ENCODE measurements at places on chromosomes 16 and 17. TPM values are rescaled to one million over a fixed set of nuclear protein-coding genes. Genes with fewer than 3 reads are reported as not detected.

GRCh38 chr16:67395458-67396158 is 2.3 kb upstream of the TPPP3 start:
- peak; percentile 61 for DNase-seq
- peak overlapping the region; percentile 15 for H3K4me3 ChIP-seq
- no peaks in the 10 kb centered on the region for H3K36me3 ChIP-seq
- peaks cover 26% of the 10 kb centered on the region for H3K27me3 ChIP-seq

DNA sequence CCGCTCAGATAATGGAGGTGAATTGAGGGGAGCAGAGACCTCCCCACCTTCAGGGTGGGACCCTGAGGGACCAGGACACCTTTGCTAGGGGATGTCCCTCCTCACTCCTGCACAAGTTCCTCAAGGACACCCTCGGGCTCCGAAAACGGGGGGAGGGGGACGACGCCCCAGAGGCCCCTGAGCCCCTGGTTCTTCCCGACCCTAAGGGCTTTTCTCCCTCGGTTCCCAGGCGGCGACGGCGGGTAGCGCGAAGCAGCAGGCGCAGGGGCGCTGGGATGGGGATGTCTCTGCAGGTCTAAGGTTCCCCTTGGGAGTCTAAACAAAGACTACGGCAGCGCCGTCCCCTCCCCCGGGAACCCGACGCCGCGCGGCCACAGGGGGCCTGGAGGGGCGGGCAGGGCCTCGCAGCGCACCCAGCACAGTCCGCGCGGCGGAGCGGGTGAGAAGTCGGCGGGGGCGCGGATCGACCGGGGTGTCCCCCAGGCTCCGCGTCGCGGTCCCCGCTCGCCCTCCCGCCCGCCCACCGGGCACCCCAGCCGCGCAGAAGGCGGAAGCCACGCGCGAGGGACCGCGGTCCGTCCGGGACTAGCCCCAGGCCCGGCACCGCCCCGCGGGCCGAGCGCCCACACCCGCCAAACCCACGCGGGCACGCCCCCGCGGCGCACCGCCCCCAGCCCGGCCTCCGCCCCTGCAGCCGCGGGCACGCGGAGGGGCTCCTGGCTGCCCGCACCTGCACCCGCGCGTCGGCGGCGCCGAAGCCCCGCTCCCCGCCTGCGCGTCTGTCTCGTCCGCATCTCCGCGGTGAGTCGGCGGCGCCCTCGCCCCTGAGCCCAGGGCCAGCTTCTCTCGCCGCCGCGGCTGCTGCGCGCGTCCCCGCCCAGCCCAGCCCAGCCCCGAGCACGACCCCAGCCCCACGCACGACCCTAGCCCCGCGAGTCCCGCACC is 36.7 kb upstream of the NDRG4 start:
- no peak overlapping the region for H3K27ac ChIP-seq
- peaks cover 26% of the 10 kb centered on the region for H3K4me1 ChIP-seq
- peaks cover 58% of the 10 kb centered on the region for H3K27me3 ChIP-seq
- DNase-seq: no peak

DNA sequence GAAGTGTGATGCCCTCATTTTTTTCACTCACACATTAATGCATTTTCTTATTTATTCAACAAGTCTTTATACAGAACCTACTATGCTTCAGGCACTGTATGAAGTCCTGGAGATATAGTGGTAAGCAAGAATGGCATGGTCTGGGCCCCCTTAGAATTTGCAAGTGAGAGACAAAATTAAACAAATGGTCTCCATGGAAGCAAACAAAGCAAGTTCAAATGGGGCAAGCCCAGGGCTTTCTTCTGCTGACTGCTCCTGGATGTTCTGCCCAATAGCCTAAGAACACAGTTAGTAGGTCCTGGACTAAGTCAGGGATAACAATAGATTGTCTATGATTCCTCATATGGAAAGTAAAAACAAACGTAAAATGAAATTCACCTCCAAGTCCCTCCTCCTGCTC is 31.3 kb upstream of the DDX52 start:
- no peak overlapping the region for H3K4me3 ChIP-seq
- H3K36me3 ChIP-seq: no peaks in the 10 kb centered on the region
- no peaks in the 10 kb centered on the region for H3K4me1 ChIP-seq
- no peaks in the 10 kb centered on the region for H3K27me3 ChIP-seq
- no peak overlapping the region for H3K27ac ChIP-seq

GRCh38 chr17:43784628-43785101 is 4.4 kb downstream of the CFAP97D1 start:
- DNase-seq: no peak
- no peak overlapping the region for H3K4me3 ChIP-seq
- peaks cover under 1% of the 10 kb centered on the region for H3K4me1 ChIP-seq
- H3K36me3 ChIP-seq: no peaks in the 10 kb centered on the region
- H3K27ac ChIP-seq: no peak overlapping the region

DNA sequence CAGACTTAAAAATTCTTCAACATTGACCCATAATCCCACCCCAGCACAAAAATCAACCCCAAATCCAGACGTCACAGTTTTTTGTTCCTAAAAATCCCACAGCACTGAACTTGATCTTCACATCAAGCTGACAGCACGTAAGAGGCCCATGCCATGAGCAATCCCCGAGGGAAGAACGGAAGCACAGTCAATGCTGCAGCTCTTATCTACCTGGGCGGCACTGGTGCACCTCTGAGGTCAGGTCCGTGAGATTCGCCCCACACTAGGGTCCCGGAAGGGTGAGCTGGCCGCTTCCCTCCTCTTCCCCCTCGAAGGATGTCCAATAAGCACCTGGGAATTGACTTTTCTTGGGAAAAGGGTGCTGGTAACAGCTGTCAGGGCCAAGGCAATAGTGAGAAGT is 11.3 kb upstream of the ITGAE start:
- H3K4me1 ChIP-seq: no peaks in the 10 kb centered on the region
- peaks cover 100% of the 10 kb centered on the region for H3K36me3 ChIP-seq
- H3K27me3 ChIP-seq: no peaks in the 10 kb centered on the region
- H3K4me3 ChIP-seq: no peak overlapping the region

GRCh38 chr17:20271011-20271610 is 196.2 kb downstream of the LGALS9B start:
- no peaks in the 10 kb centered on the region for H3K27me3 ChIP-seq
- H3K36me3 ChIP-seq: no peaks in the 10 kb centered on the region
- H3K4me1 ChIP-seq: peaks cover 8% of the 10 kb centered on the region
- no peak overlapping the region for H3K4me3 ChIP-seq

GRCh38 chr17:32302860-32303649 is 37.4 kb downstream of the RHBDL3 start:
- no peak overlapping the region for H3K27ac ChIP-seq
- peaks cover 11% of the 10 kb centered on the region for H3K4me1 ChIP-seq
- no peaks in the 10 kb centered on the region for H3K27me3 ChIP-seq
- no peak overlapping the region for H3K4me3 ChIP-seq
- DNase-seq: no peak

- peak overlapping the region; percentile 9 for H3K27ac ChIP-seq
- H3K4me1 ChIP-seq: no peaks in the 10 kb centered on the region
- no peak overlapping the region for H3K4me3 ChIP-seq
- DNase-seq: no peak
- no peaks in the 10 kb centered on the region for H3K27me3 ChIP-seq
These were observed 51.0 kb downstream of the CMIP start for GRCh38 chr16:81495321-81496234.

DNA sequence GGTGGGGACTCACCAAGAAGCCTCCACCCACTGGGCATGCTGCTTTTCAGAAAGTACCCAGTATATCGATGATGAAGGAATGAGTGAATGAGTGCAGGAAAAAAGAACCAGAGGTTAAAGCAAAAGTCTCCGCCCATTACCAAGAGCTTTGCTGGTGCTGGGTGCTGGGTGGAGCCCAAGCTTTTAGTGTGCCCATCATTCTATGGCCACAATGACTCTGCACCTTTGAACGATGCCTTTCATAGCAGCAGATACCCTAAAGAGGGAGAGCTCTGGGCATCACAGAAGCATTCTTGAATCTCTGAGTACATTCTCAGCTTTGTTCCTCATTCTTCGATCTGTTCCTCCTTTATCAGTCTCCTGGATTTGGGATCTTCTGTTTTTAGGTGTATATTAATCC is 450.7 kb upstream of the CCL2 start:
- no peak overlapping the region for H3K4me3 ChIP-seq
- no peaks in the 10 kb centered on the region for H3K4me1 ChIP-seq
- no peaks in the 10 kb centered on the region for H3K27me3 ChIP-seq
- DNase-seq: no peak
- no peaks in the 10 kb centered on the region for H3K36me3 ChIP-seq
- no peak overlapping the region for H3K27ac ChIP-seq

DNA sequence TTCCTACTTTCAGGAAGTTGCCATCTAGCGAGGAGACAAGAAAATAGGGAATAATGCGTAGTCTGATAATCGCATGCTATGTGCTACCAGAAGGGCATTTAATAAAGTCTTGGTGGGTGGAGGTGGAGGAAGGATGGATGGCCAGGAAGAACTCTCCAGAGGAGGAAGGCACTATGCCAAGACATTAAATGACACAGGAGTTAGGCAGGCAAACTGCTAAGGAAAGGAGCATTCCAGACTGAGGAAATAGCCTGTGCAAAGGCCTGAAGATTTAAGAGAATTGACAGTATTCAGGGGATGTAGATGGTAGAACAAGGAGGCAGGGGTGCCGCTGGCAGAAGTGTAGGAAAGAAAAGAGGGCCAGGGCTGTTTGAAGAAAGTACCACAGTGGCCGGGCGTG is 19.3 kb upstream of the ARHGAP44 start:
- no peaks in the 10 kb centered on the region for H3K4me1 ChIP-seq
- no peaks in the 10 kb centered on the region for H3K36me3 ChIP-seq
- H3K27me3 ChIP-seq: no peaks in the 10 kb centered on the region
- DNase-seq: no peak
- no peak overlapping the region for H3K27ac ChIP-seq

DNA sequence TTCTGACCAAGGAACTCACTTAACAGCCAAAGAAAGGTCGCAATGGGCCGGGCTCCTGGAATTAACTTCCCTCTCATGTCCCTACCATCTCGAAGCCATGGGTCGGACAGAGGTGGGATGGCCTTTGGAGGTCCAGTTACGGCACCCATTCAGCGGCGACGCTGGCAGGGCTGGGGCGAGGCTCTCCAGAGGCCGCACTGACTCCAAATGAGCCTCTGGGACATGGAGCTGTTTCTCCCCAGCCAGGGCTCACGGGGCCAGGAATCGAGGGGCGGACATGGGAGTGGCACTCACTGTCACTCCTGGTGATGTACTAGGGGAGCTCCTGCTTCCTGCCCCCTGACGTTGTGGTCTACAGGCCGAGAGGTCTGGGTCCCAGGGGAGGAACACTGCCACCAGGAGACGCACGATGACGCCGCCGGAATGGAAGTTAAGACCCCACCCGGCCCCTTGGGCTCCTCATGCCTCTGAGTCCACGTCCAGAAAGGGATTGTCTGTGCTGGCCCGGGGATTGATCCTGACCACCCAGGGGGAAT is 60.7 kb upstream of the METRNL start:
- H3K27ac ChIP-seq: no peak overlapping the region
- no peaks in the 10 kb centered on the region for H3K36me3 ChIP-seq
- no peaks in the 10 kb centered on the region for H3K4me1 ChIP-seq
- no peak for DNase-seq

Gene HSD17B2
- total RNA-seq: not detected

Gene ARHGAP44
- total RNA-seq: 6.4 TPM

Data from sigmoid colon (tissue), 7 donors.